Kidney (tissue), 22 donors: ENCODE measurements at places on chromosomes 3 and 15. TPM values are rescaled to one million over a fixed set of nuclear protein-coding genes. Genes with fewer than 3 reads are reported as not detected.

DNA sequence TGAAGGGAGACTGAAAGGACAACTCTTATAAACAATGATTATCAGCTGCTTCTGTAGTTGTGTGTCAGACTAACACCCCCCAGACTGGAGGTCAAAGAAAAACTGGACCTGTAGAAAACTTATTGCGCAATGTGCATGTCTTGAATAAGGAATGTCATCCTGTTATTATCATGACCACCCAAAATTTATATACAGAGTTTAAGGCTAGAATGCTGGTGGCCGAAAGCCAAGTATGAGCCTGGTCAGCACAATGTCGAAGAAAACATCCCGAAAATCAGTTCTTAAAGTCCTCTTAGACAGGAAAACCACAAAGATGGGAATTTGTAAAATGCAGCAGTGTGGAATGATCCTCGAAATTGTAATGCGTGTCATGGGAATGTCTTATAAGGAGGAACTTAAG lies 29.3 kb downstream of the RFTN1 start:
- peak; percentile 64 for DNase-seq

GRCh38 chr15:52421029-52421428 lies 107.7 kb downstream of the MYO5A start:
- DNase-seq = no peak

DNA sequence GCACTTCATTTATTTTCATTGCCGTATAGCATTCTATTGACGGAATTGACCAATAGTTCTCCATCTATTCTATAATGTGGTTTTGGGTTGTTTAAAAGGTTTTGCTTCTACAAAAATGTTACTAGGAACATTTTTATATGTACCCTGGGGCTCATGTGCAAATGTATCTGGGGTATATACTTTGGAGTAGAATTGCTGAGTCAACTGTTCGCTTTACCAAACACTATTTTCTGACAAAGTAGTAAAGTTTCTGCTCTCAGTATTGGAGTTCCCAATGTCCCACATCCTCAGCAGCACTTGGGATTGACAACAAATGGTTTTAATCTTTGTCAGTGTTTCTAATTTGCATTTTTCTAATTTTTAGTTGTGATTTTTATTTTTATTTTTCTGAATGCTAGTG lies 602.6 kb downstream of the MCTP2 start:
- no peak for DNase-seq

MESP2 gene
- total RNA-seq = 0.47 TPM

TMEM108 gene
- 0.91 TPM for total RNA-seq
